T-cell (primary cell): ENCODE measurements at places on chromosomes 3 and 15. TPM values are rescaled to one million over a fixed set of nuclear protein-coding genes. Genes with fewer than 3 reads are reported as not detected.

DNA sequence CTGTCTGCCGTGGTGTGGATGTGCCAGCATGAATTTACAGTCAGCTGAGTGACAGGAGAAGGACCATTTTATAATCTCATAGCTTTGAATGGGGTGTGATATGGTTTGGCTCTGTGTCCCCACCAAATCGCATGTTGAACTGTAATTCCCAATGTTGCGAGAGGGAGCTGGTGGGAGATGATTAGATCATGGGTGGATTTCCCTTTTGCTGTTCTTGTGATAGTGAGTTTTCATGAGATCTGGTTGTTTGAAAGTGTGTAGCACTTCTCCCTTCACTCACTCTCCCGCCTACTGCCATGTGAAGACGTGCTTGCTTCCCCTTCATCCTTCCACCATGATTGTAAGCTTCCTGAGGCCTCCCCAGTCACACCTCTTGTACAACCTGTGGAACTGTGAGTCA, 111.9 kb upstream of the CHD2 start:
- H3K36me3 ChIP-seq = no peaks in the 10 kb centered on the region
- no peak overlapping the region for H3K27ac ChIP-seq
- H3K27me3 ChIP-seq = no peaks in the 10 kb centered on the region
- no peaks in the 10 kb centered on the region for H3K4me1 ChIP-seq
- H3K4me3 ChIP-seq = no peak overlapping the region

- no peak overlapping the region for H3K27ac ChIP-seq
- H3K4me1 ChIP-seq = no peaks in the 10 kb centered on the region
- H3K27me3 ChIP-seq = no peaks in the 10 kb centered on the region
- no peak for DNase-seq
Measured at GRCh38 chr3:174101244-174101643, 703.7 kb downstream of the NLGN1 start.

- no peak for DNase-seq
- H3K27ac ChIP-seq = no peak overlapping the region
- H3K4me1 ChIP-seq = no peaks in the 10 kb centered on the region
- no peak overlapping the region for H3K4me3 ChIP-seq
- H3K27me3 ChIP-seq = no peaks in the 10 kb centered on the region
- no peaks in the 10 kb centered on the region for H3K36me3 ChIP-seq
Measured at GRCh38 chr3:41148478-41148877, 50.8 kb upstream of the CTNNB1 start.

- H3K27ac ChIP-seq = no peak overlapping the region
- peaks cover 8% of the 10 kb centered on the region for H3K27me3 ChIP-seq
- no peak overlapping the region for H3K4me3 ChIP-seq
- H3K36me3 ChIP-seq = no peaks in the 10 kb centered on the region
- no peaks in the 10 kb centered on the region for H3K4me1 ChIP-seq
- DNase-seq = no peak
Measured at GRCh38 chr3:10678796-10679376, 137.1 kb upstream of the SLC6A11 start.

The HTR3C gene
- total RNA-seq = not detected

The THBS1 gene
- total RNA-seq = 4.1 TPM

The BBS4 gene
- total RNA-seq = 19.7 TPM

The CYP11A1 gene
- 0.47 TPM for total RNA-seq
